T-cell (primary cell): ENCODE measurements at places on chromosomes 3 and 15. TPM values are rescaled to one million over a fixed set of nuclear protein-coding genes. Genes with fewer than 3 reads are reported as not detected.

- H3K27ac ChIP-seq: no peak overlapping the region
- no peak for DNase-seq
- no peaks in the 10 kb centered on the region for H3K36me3 ChIP-seq
- peaks cover 3% of the 10 kb centered on the region for H3K4me1 ChIP-seq
- H3K4me3 ChIP-seq: no peak overlapping the region
- H3K27me3 ChIP-seq: no peaks in the 10 kb centered on the region
Observed at GRCh38 chr3:188076176-188076575, 77.8 kb upstream of the LPP start.

DNA sequence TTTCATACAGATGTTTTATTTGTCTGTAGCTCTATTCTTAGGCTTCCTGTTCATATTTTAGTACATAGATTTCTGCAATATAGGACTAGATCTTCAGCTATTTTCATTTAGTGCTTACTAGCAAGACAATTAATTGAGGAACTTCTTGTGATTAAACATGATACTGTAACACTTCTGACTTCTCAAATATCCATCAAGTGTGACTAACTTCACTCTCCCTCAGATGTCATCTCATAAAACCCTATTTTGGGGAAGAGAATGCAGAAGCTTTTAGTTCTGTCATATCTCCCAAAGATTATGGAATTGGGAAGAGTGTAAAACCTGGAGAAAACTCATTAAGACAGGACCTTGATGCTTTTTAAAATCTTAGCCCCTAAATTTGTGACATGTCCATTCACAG, 28.6 kb upstream of the GOLIM4 start:
- no peak overlapping the region for H3K4me3 ChIP-seq
- DNase-seq: no peak
- no peaks in the 10 kb centered on the region for H3K36me3 ChIP-seq
- H3K27me3 ChIP-seq: no peaks in the 10 kb centered on the region

GRCh38 chr3:16084887-16085286, 89.6 kb upstream of the GALNT15 start:
- no peak overlapping the region for H3K4me3 ChIP-seq
- no peak overlapping the region for H3K27ac ChIP-seq
- DNase-seq: no peak
- H3K36me3 ChIP-seq: no peaks in the 10 kb centered on the region

- no peak overlapping the region for H3K27ac ChIP-seq
- no peaks in the 10 kb centered on the region for H3K4me1 ChIP-seq
- H3K36me3 ChIP-seq: no peaks in the 10 kb centered on the region
- H3K4me3 ChIP-seq: no peak overlapping the region
- no peaks in the 10 kb centered on the region for H3K27me3 ChIP-seq
Observed at GRCh38 chr3:185161761-185162160, 8.9 kb upstream of the C3orf70 start.

DNA sequence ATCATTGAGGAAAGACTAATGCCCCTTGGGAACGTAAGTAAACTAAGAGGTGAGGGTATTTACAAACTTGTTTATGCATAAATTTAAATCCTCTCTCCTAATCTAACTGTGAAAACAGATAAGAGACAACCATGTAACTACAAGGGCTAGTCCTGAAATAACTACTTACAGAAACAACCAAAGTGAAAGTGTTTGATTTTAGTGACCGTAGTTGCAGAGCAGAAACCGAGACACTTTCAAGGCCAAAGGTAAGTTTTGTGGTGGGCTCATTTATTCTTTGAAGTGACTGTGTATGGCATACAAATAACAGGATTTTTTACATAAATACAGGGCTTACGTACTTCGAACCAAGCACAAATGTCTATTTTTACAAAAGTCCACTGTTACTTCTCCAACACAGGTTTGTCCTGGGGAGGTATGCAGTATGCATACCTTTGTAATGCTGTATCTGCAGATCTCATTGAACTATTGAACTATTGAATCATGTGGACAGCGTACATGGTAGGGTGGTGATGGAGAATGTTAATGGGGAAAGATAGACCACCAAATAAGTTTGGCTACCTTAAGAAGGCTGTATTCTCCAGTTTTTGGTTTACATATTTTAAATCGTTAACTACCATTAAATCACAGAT, 99.6 kb upstream of the RBMS3 start:
- DNase-seq: no peak
- H3K4me1 ChIP-seq: no peaks in the 10 kb centered on the region
- no peak overlapping the region for H3K27ac ChIP-seq
- no peaks in the 10 kb centered on the region for H3K27me3 ChIP-seq
- no peak overlapping the region for H3K4me3 ChIP-seq

DNA sequence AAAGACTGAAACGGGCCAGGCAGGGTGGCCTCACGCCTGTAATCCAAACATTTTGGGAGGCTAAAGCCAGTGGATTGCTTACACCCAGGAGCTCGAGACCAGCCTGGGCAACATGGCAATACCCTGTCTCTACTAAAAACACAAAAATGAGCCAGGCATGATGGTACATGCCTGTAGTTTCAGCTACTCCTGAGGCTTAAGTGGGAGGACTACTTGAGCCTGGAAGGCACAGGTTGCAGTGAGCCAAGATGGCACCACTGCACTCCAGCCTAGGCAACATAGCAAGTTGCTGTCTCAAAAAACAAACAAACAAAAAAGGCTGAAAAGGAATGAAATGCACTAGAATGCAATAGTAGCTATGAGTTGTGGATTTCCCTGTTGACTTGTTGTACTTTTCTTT, 94.7 kb downstream of the STAG1 start:
- no peak for DNase-seq
- H3K27ac ChIP-seq: no peak overlapping the region
- no peaks in the 10 kb centered on the region for H3K4me1 ChIP-seq

GRCh38 chr3:107604057-107604822, 81.5 kb downstream of the BBX start:
- peaks cover 11% of the 10 kb centered on the region for H3K4me1 ChIP-seq
- no peaks in the 10 kb centered on the region for H3K36me3 ChIP-seq
- no peak overlapping the region for H3K4me3 ChIP-seq
- no peaks in the 10 kb centered on the region for H3K27me3 ChIP-seq

DNA sequence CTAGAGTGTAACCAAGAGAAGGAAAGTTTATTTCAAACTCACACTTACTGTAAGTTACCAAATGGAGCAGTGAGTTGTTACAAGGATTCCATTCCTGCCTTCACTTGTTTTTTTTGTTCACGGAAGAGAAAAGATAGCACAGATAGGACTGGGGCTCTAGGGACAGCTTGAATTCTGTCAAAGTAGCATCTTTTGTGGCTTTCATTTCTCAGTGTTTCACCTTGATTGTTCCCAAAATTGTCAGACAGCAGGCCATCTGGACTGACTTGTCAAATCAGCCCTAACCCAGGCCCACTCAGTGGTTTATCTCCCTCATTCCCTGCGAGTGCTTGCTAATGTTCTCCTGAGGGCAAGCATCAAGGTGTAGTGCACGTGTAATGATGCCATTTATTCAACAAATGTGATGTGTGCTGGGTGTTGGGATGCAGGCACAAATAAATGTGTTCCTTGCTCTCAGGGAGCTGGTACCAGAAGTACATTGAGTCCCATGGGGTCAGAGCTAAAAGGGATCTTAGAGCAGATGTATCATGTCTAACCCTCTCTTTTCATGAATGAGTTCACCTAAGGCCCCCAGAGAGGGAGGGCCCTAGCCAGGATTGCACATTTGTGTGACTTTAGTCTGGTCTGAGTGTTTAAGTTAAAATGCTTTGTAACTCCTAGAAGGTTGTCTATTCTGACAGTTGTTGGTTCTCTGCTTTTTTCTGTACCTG, 49.1 kb downstream of the PDHB start:
- no peaks in the 10 kb centered on the region for H3K36me3 ChIP-seq
- no peak overlapping the region for H3K4me3 ChIP-seq
- no peaks in the 10 kb centered on the region for H3K27me3 ChIP-seq
- no peak for DNase-seq
- H3K27ac ChIP-seq: no peak overlapping the region

DNA sequence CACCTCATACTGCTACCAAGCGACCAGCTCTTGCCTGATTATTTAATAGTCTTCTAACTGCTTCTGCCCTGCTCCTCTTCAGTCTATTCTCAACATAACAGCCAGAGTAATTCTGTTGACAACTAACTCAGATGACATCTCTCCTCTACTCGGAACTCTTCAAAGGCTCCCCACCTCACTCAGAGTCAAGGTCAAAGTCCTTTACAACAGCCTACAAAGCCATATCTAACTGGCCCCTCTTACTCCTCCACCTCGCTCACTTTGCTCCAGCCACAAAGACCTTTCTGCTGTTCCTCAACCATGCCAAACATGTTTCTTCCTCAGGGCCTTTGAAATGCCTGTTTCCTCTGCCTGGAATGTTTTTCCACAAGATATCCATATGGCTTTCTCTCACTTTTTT, 43.6 kb downstream of the PIK3R4 start:
- peaks cover 34% of the 10 kb centered on the region for H3K36me3 ChIP-seq
- no peaks in the 10 kb centered on the region for H3K4me1 ChIP-seq
- no peaks in the 10 kb centered on the region for H3K27me3 ChIP-seq
- no peak overlapping the region for H3K4me3 ChIP-seq
- no peak for DNase-seq

DNA sequence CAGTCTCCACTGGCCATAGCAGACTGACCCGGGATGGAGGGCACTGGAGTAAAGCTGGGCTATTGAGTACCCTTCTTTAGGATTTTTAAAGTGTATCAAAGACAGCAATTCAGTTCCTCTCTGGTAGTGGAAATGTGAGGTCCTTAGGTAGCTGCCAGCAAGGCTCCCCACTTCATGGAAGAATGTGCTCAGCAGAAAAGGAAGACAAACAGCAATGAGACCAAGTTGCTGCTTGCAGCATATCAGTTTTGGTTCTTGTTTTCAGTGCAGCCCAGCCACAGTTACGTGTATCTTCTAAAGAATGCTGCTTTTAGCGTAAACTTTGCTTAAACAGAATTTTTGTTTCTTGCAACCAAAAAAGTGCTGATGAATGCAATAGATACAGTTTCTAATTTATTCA, 374.0 kb upstream of the CBLB start:
- H3K27me3 ChIP-seq: no peaks in the 10 kb centered on the region
- no peak for DNase-seq
- no peak overlapping the region for H3K27ac ChIP-seq
- H3K4me1 ChIP-seq: no peaks in the 10 kb centered on the region
- no peak overlapping the region for H3K4me3 ChIP-seq

DNA sequence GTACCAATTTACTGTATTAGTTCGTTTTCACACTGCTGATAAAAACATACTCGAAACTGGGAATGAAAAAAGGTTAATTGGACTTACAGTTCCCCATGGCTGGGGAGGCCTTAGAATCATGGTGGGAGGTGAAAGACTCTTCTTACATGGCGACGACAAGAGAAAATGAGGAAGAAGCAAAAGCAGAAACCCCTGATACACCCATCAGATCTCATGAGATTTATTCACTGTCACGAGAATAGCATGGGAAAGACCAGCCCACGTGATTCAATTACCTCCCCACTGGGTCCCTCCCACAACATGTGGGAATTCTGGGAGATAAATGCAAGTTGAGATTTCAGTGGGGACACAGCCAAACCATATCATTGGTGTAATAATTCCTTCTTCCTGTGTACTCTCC, 69.6 kb downstream of the C3orf20 start:
- no peaks in the 10 kb centered on the region for H3K36me3 ChIP-seq
- no peaks in the 10 kb centered on the region for H3K4me1 ChIP-seq
- H3K27ac ChIP-seq: no peak overlapping the region
- no peak for DNase-seq
- H3K4me3 ChIP-seq: no peak overlapping the region

DNA sequence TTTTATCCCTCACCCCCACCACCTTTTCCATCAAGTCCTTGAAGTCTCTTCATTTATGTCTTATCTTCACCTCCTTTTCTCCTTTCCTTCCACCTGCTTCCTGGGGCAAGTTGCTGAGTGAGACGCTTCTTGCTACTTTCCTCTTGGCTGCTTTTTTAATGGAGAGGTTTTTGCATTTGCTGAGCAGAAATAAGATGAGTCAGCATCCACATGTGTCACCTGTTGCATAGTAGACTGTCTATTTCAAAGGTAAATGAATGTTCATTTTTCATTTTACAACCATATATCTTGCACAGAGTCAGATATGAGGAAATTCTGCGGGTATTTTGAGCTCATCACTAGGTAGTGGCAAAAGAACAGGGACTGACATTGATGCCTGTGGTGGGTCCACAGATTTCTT, 18.6 kb downstream of the C3orf52 start:
- H3K36me3 ChIP-seq: no peaks in the 10 kb centered on the region
- H3K4me1 ChIP-seq: no peaks in the 10 kb centered on the region
- no peaks in the 10 kb centered on the region for H3K27me3 ChIP-seq
- H3K4me3 ChIP-seq: no peak overlapping the region
- no peak for DNase-seq
- no peak overlapping the region for H3K27ac ChIP-seq

DNA sequence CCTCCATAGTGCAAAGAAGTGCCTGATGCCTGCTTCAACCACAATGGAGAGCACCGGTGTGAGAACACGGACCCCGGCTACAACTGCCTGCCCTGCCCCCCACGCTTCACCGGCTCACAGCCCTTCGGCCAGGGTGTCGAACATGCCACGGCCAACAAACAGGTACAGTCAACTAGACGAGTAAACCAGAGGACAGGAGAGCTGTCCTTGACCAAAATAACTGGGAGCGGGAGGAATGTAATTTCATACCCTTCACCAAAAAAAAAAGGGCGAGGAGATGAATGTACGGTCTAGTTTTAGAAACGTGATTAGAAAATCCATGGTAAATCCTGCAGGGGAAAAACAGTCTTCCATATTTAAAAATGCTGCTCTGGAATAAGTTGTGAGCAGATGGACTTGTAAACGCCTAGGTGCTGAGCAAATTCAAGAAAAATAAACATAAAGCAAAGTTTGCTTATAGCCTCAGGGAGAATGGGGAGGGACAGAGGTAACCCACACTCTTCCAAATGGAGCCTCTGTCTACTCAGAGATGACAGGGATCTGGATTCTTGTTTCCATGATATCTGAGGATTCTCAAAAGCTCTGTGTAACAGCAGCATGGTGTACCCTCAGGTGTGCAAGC, 8.4 kb downstream of the THBS1 start:
- H3K4me3 ChIP-seq: no peak overlapping the region
- DNase-seq: no peak
- H3K4me1 ChIP-seq: no peaks in the 10 kb centered on the region
- no peaks in the 10 kb centered on the region for H3K36me3 ChIP-seq

GRCh38 chr3:126606001-126606400, 47.3 kb upstream of the C3orf22 start:
- no peak for DNase-seq
- H3K27ac ChIP-seq: no peak overlapping the region
- H3K36me3 ChIP-seq: peaks cover 4% of the 10 kb centered on the region
- H3K4me3 ChIP-seq: no peak overlapping the region
- no peaks in the 10 kb centered on the region for H3K27me3 ChIP-seq

DNA sequence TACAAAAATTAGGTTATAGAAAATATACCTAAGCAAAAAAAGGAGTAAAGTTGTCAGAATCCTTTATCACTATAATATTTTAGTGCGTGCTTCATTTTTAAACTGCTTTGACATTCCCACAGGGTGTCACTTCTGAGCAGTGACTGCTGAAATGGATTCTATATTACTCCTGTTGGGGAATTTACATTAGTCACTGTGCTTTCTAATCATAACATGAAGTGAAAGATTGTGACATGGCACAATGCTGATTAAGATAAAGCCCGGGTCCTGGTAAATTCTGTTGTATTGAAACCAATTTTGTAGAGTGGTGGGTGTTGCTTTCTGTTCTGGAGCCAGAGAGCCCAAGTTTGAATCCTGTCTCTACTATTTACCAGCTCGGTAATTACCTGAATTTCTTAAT, 36.4 kb upstream of the EHHADH start:
- no peaks in the 10 kb centered on the region for H3K4me1 ChIP-seq
- no peak for DNase-seq
- no peaks in the 10 kb centered on the region for H3K36me3 ChIP-seq
- H3K27me3 ChIP-seq: no peaks in the 10 kb centered on the region

Gene RHCG
- not detected for total RNA-seq

Gene NR2F2
- 0.38 TPM for total RNA-seq

Gene RASSF1
- 73.7 TPM for total RNA-seq

Gene SUCNR1
- total RNA-seq: not detected

Gene NOX5
- total RNA-seq: not detected

Gene GPR171
- 51.9 TPM for total RNA-seq

Gene LMCD1
- 0.63 TPM for total RNA-seq

Gene CTXN2
- total RNA-seq: not detected
